ENCODE measurements at places on chromosomes 1 and 21.
A peak's percentile ranks its signal among the peaks of the same experiment; 100 is the strongest.

DNA sequence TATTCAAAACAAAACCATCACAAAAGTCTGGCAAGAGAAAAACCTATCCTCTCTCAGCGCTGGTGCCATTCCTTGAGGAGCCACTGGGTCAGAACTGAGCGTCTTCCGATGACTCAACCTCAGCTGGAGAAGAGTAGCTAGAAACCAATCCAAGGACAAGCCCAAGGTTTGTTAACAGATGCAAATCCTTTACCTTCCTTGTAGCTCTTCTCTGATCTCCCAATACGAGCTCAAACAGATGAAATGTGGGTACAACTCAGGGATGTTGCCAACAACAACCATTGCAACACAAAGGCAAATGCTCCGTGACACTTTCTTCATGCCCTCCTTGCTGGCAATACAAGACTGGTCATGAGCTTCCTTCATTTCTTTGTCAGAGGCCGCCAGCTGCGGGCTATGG, 337.1 kb downstream of the SIPA1L2 start:
- DNase-seq, result no peak

GRCh38 chr1:202588503-202589189, 121.6 kb downstream of the SYT2 start:
- DNase-seq, result no peak

DNA sequence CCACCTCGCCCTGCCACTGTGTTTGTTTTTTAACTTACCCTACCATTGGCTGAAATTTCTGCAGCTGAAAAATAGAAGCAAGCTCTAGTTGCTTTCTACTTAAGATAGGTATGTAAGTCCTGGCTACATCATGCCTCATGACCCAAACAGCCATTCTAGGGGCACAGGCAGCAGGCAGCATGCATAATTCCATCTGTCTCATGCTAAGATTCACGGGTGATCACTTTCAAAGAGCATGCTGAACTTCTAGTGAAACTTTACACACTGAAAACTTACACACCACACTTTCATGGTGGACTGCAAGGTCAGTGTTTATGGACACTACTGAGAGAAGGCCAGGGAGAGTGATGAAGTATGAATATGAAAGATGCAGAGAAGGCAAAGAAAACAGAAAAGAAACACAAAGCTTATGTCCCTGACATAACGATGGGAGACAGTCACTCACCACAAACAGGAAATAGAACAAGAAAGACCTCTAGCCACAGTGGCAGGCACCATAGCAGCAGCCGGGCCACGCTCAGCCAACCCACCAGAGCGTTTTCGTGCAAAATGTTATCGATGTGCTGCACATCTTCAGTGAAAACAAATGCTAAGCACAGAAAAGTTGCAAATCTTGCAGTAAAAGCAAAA, 102.3 kb upstream of the TIAM1 start:
- no peak for DNase-seq

GRCh38 chr1:157992031-157992832, 1.2 kb upstream of the KIRREL1 start:
- DNase-seq, result peak; percentile 77

DNA sequence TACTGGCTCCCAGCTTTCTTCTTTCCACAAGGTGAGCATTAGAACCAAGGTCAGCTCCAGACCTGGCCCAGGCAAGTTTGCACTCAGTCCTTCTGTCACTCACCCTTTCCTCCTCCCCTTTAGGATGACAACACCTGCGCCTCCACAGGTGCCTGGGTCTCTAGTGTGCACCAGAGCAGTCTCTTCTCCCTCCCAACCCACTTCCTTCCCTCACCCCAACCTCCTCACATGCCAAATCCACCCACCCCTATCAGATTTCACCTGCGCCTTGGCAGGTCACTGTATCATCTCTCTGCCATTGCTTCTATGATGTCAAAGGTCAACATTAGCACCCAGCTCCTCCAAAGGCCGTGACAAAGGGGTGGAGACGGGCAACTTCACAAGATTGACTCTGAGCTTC, 38.0 kb downstream of the LBR start:
- DNase-seq, result no peak
